ENCODE measurements at places on chromosomes 1 and 21.

- DNase-seq: peak; percentile 59
These were observed 124.5 kb downstream of the ZNF648 start for GRCh38 chr1:181936768-181937581.

GRCh38 chr1:157968946-157969345, 24.5 kb upstream of the KIRREL1 start:
- DNase-seq: no peak

- DNase-seq: peak; percentile 10
These were observed 780 bp downstream of the HIVEP3 start for GRCh38 chr1:41917835-41918449.

DNA sequence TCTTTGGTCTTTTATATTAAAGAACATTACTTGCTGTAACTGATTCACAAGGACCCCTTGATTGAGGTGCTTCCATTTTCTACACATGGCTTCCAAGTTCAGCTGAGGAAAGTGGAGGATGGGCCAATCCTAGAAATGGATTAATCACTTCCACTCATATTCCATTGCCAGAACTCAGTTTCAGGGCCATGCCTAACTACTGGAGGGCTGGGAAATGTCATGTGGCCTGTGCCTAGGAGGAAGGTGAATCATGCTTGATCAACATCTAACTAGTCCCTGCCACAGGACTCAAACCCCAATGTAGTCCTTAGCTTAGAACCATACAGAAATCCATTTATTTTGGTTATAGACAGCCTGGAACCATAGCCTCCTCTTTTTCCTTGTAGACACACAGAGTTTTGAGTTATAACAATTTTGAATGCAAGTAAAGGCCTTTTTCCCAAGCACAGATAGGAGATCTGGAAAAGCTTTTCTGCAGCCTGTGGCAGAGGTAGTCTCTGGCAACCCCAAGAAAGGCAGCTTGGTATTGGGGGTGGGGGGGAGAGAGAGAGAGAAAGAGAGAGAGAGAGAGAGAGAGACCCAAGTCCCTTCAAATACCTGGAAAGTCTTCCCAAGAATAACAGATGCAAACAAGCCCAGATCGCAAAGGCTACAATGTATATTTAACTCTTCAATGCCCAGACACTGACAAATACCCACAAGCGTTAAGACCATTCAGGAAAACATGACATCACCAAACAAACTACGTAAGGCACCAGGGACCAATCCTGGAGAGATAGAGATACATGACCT, 12.5 kb downstream of the MAST2 start:
- DNase-seq: no peak

- DNase-seq: no peak
These were observed 126.5 kb downstream of the NPHP4 start for GRCh38 chr1:5865774-5866173.

DNA sequence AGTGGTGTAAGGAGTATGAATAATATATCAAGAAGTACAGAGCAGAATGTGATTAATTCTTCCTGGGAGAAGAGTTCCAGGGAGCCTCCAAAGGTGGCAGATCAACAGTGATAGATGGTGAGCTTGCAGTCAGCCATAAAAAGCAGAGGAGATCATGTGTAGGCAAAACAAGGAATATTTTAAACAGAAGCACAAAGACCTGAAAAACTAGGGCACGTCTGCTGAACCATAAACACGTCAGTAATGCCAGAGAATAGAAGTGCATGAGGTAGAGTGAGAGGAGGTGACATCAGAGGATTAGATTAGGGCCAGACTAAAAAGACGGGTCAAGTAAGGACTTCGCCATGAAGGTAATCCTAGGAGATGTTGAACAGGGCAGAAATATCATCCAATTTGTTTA, 151.8 kb downstream of the EIF4G3 start:
- DNase-seq: no peak

DNA sequence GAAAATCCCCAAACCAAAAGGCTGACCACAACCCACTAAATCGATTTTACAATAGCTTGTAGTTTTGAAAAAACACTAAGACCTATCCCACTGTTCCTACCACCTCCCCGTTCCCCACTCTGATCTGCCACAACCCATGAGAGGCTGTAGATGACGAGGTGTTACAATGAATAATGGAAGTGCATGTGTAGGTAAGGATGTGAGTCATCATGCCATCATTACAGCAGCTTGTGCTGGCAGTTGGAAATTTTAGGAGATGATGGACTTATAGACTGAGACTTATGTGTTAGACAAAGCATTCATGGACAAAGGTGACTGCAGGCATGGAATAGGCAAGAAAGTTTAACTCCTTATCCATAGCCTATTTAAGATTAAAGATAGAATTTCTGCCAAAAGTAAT, 184.7 kb upstream of the CACYBP start:
- no peak for DNase-seq
